Pancreas (tissue), 10 donors: ENCODE measurements at places on chromosomes 6 and 20.

DNA sequence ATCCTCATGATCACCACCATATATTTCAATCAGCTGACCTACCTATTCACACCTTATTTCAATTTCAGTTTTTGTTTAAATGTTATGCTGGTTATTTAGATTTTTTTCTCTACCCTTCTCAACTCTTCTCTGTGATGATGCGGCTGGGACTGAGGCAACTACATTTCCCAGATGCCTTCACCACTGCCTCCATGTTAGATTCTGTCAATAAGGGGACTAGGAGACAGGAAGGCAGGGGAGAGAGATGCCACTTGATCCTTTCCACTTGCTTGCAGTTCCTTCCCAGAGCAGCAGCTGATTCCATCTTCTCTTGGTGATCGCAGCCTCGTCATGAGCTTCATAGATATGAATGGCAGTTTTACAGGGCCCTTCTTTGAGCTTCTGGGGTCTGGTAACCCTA is 33.5 kb upstream of the POU3F2 start:
- no peaks in the 10 kb centered on the region for H3K4me1 ChIP-seq
- DNase-seq = no peak
- no peak overlapping the region for H3K4me3 ChIP-seq
- H3K27me3 ChIP-seq = no peaks in the 10 kb centered on the region
- H3K36me3 ChIP-seq = no peaks in the 10 kb centered on the region
- H3K27ac ChIP-seq = no peak overlapping the region

- no peaks in the 10 kb centered on the region for H3K4me1 ChIP-seq
- H3K36me3 ChIP-seq = no peaks in the 10 kb centered on the region
- no peak overlapping the region for H3K4me3 ChIP-seq
- H3K27ac ChIP-seq = no peak overlapping the region
- H3K27me3 ChIP-seq = no peaks in the 10 kb centered on the region
- DNase-seq = no peak
Measured at GRCh38 chr20:58853976-58854637, 1.6 kb downstream of the GNAS start.

DNA sequence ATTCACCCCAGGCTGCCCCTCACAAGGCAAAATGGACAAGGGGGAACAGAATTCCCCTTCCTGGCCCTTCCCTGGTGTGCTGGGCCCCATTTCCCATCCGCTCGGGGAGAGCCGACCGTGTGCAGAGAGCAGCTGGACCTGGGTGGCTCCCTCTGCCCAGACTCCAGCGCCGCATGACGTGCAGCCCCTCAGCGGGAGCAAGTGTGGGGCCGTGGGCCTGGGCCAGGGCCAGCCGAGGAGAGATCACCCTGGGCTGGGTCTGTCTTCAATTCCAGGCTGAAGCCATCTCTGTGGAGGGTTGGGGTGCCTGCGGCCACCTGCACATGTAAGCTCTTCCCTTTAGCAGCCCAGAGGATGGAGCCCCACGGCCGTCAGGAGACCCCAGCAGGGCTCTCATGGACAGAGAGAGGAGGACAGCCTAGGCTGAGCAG is 241.8 kb downstream of the TTLL2 start:
- no peak overlapping the region for H3K27ac ChIP-seq
- H3K4me3 ChIP-seq = no peak overlapping the region
- H3K4me1 ChIP-seq = no peaks in the 10 kb centered on the region
- no peaks in the 10 kb centered on the region for H3K27me3 ChIP-seq

DNA sequence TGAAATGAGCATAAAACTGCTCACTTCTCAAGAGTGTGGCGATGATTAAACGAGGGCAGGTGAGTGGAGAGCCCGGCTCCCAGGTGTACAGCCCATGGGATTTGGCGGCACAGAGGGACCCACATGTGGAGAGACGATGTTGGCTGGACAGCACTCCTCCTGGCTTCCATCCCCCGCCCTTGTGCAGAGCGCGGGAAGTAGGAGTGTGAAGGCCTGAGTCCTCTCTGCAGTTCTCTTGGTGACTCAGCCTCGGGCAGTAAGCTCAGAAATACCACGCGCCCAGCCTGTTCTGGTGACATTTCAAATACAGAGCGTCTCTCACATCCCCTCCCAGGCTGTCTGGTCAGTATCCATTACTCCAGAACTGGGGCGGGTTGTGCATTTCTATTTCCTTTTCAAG is 94.2 kb upstream of the SRSF6 start:
- H3K27ac ChIP-seq = no peak overlapping the region
- no peaks in the 10 kb centered on the region for H3K4me1 ChIP-seq
- no peak overlapping the region for H3K4me3 ChIP-seq
- no peak for DNase-seq

- no peaks in the 10 kb centered on the region for H3K27me3 ChIP-seq
- H3K4me1 ChIP-seq = no peaks in the 10 kb centered on the region
- H3K4me3 ChIP-seq = no peak overlapping the region
- no peak overlapping the region for H3K27ac ChIP-seq
Measured at GRCh38 chr6:98775205-98775604, 59.2 kb upstream of the POU3F2 start.

- peaks cover 64% of the 10 kb centered on the region for H3K27me3 ChIP-seq
- no peaks in the 10 kb centered on the region for H3K4me1 ChIP-seq
- no peak for DNase-seq
- H3K36me3 ChIP-seq = no peaks in the 10 kb centered on the region
- H3K4me3 ChIP-seq = no peak overlapping the region
- H3K27ac ChIP-seq = no peak overlapping the region
Measured at GRCh38 chr6:27281105-27281539, 31.0 kb downstream of the POM121L2 start.

DNA sequence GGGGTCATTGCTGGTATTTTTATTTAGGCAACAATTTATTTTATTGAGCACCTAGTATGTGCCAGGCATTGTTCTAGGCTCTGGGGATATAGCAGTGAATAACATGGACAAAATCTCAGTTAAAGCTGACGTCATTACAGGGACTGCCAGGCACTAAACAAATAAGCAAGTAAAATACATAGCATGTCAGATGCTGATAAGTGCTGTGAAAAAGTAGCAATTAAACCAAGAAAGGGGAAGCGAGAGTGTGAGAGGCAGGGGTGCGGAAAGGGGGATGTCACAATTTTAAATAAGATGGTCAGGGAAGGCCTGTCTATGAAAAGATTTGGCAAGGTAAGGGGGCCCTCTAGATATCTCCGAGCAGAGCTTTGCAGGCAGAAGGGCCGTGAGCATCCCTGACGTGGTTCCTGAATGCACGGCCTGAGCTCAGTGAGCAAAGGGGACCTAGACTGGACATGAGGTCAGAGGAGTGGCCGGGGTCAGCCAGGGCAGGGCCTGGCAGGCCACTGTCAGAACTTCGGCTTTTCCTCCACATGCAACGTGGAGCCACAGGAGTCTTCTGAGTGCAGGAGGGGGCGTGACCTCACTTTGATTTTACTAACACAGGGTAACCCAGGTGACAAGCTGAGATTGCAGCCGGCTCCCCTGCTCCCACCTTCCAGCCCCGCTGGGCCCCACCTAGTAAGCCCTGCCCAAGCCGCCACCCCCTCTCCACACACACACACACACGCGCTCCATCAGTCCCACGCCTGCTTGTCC is 24.2 kb upstream of the SIRPA start:
- no peak overlapping the region for H3K4me3 ChIP-seq
- H3K36me3 ChIP-seq = no peaks in the 10 kb centered on the region
- no peaks in the 10 kb centered on the region for H3K4me1 ChIP-seq
- no peak for DNase-seq
- no peak overlapping the region for H3K27ac ChIP-seq

- no peaks in the 10 kb centered on the region for H3K36me3 ChIP-seq
- H3K4me1 ChIP-seq = no peaks in the 10 kb centered on the region
- H3K27ac ChIP-seq = no peak overlapping the region
Measured at GRCh38 chr20:58737198-58737597, 44.6 kb downstream of the NPEPL1 start.

GRCh38 chr6:44269921-44270525 is at the start of gene TMEM151B:
Gene TMEM151B (plus strand): TSS chr6:44270450. CDS start chr6:44270743, 293 bp downstream.
- no peaks in the 10 kb centered on the region for H3K4me1 ChIP-seq
- H3K36me3 ChIP-seq = no peaks in the 10 kb centered on the region
- no peaks in the 10 kb centered on the region for H3K27me3 ChIP-seq
- H3K27ac ChIP-seq = no peak within 1 kb of the TSS
- no peak for DNase-seq

DNA sequence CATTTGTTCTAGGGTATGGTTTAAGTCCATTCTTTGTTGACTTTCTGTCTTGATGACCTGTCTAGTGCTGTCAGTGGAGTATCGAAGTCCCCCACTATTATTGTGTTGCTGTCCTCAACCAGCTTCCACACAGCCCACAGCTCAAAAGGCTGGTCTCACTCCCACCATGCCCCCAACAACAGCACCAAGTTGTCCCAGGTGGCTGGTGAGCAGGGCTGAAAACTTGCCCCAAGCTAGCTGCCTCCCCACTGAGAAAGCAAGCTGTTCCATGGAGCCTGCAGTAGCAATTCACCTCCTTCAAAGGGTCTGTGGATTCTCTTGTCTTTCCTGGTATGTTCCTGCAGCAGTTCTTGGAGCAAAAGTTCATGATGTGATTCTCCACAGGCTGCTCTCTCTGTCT is 221.0 kb downstream of the SYNDIG1 start:
- no peak overlapping the region for H3K27ac ChIP-seq
- H3K27me3 ChIP-seq = no peaks in the 10 kb centered on the region
- no peaks in the 10 kb centered on the region for H3K4me1 ChIP-seq

DNA sequence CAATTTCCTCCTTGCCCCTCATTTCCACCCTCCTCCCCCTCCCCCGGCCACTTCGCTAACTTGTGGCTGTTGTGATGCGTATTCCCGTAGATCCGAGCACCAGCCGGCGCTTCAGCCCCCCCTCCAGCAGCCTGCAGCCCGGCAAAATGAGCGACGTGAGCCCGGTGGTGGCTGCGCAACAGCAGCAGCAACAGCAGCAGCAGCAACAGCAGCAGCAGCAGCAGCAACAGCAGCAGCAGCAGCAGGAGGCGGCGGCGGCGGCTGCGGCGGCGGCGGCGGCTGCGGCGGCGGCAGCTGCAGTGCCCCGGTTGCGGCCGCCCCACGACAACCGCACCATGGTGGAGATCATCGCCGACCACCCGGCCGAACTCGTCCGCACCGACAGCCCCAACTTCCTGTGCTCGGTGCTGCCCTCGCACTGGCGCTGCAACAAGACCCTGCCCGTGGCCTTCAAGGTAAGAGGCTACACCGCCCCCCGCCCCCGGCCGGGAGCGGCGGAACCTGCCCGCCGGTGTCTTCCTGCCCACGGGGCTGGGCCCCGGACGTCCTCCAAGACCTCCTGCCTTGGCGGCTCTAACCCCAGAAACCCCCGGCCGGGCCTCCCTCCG is 44.9 kb upstream of the SUPT3H start:
- H3K27ac ChIP-seq = peak overlapping the region; percentile 55
- H3K4me1 ChIP-seq = peaks cover 19% of the 10 kb centered on the region
- H3K27me3 ChIP-seq = peaks cover 11% of the 10 kb centered on the region
- peak; percentile 69 for DNase-seq

- H3K36me3 ChIP-seq = no peaks in the 10 kb centered on the region
- no peaks in the 10 kb centered on the region for H3K27me3 ChIP-seq
- H3K27ac ChIP-seq = no peak overlapping the region
- DNase-seq = no peak
Measured at GRCh38 chr6:132003516-132004178, 52.5 kb upstream of the CCN2 start.

DNA sequence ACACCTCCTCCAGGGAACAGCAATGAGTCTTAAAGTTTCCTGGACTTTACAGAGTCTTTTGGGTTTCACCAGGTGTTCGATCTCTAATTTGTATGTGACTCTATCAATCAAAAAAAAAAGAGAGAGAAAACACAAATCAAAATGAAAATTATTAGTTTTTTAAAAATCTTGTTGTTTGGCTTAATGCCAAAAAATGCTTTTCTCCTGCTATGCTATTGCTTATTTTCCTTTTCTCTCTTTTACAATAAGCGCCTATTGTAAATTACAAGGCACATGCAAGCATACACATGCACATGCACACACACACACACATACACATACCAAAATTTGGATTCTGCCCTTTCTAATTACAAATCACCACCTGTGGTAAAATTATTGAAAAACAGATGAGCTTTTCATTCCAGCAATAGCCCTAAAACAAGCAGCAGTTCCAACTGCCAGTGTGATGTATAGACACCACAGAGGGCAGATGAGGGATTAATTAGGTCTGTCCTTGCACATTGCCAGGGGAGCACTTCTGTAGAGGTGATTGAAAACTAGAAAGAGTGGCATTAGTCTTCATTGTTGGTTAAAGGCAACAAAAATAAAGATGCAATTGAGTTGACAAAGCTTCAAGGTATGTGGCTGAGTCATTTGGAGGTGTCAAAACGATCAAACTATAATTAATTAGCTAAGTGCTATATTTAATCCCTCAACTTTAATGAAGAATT is 631.7 kb downstream of the TFAP2B start:
- H3K4me3 ChIP-seq = no peak overlapping the region
- no peaks in the 10 kb centered on the region for H3K4me1 ChIP-seq

- DNase-seq = no peak
- no peak overlapping the region for H3K4me3 ChIP-seq
- H3K4me1 ChIP-seq = no peaks in the 10 kb centered on the region
- peaks cover 3% of the 10 kb centered on the region for H3K27me3 ChIP-seq
Measured at GRCh38 chr20:63475209-63475608, 2.8 kb upstream of the KCNQ2 start.

- no peak for DNase-seq
- no peaks in the 10 kb centered on the region for H3K36me3 ChIP-seq
- no peaks in the 10 kb centered on the region for H3K27me3 ChIP-seq
- no peak overlapping the region for H3K27ac ChIP-seq
- no peaks in the 10 kb centered on the region for H3K4me1 ChIP-seq
Measured at GRCh38 chr6:128667339-128667858, 147.0 kb upstream of the PTPRK start.

- no peak overlapping the region for H3K4me3 ChIP-seq
- H3K27me3 ChIP-seq = no peaks in the 10 kb centered on the region
- H3K27ac ChIP-seq = no peak overlapping the region
- H3K4me1 ChIP-seq = no peaks in the 10 kb centered on the region
Measured at GRCh38 chr6:143478479-143479062, 28.0 kb downstream of the PEX3 start.

DNA sequence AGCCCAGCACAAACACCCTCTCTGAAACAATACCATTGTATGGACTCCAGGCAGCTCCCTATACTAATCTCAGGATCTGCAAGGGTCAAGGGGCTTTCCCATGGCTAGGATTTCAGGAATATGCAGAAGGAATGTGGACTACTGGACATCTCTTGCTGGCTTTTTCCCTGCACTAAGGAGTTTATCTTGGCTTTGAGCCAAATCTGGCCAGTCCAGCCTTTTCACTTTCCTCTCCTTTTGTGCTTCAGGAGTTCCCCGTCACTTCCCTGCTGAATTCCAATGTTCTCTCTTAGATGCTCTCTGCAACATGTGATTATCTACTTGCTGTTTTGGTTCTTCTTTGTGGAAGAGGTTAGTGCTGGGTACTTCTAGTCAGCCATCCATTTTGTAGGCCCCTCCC is 568.2 kb downstream of the HDGFL1 start:
- H3K4me1 ChIP-seq = no peaks in the 10 kb centered on the region
- H3K36me3 ChIP-seq = no peaks in the 10 kb centered on the region
- H3K27ac ChIP-seq = no peak overlapping the region
- no peaks in the 10 kb centered on the region for H3K27me3 ChIP-seq

- H3K4me1 ChIP-seq = no peaks in the 10 kb centered on the region
- H3K27ac ChIP-seq = no peak overlapping the region
- DNase-seq = no peak
- no peaks in the 10 kb centered on the region for H3K27me3 ChIP-seq
Measured at GRCh38 chr6:138562691-138563090, 63.4 kb upstream of the NHSL1 start.

GRCh38 chr6:162147281-162147680 is 580.3 kb downstream of the PRKN start:
- H3K4me1 ChIP-seq = no peaks in the 10 kb centered on the region
- H3K36me3 ChIP-seq = no peaks in the 10 kb centered on the region
- H3K27ac ChIP-seq = no peak overlapping the region
- no peaks in the 10 kb centered on the region for H3K27me3 ChIP-seq
- H3K4me3 ChIP-seq = no peak overlapping the region

GRCh38 chr6:151877458-151877857 is 70.0 kb downstream of the ESR1 start:
- no peak overlapping the region for H3K27ac ChIP-seq
- H3K4me3 ChIP-seq = no peak overlapping the region
- H3K4me1 ChIP-seq = no peaks in the 10 kb centered on the region
- H3K27me3 ChIP-seq = no peaks in the 10 kb centered on the region
- no peaks in the 10 kb centered on the region for H3K36me3 ChIP-seq
- DNase-seq = no peak
